ENCODE measurements at places on chromosomes 6 and 20. TPM values are rescaled to one million over a fixed set of nuclear protein-coding genes. Genes with fewer than 3 reads are reported as not detected.

The TLDC2 gene
- 23.2 TPM for total RNA-seq

The TREM2 gene
- total RNA-seq = not detected

The EPHA7 gene
- total RNA-seq = 31.0 TPM

The PACRG gene
- 1.4 TPM for total RNA-seq

The SLC12A5 gene
- not detected for total RNA-seq

The UFL1 gene
- total RNA-seq = 5.2 TPM

The GPSM3 gene
- 7.5 TPM for total RNA-seq

The SNAI1 gene
- 0.32 TPM for total RNA-seq

The RTEL1 gene
- 18.8 TPM for total RNA-seq

The MAP3K5 gene
- 25.9 TPM for total RNA-seq

The MEP1A gene
- total RNA-seq = 31.2 TPM

The RNGTT gene
- 17.3 TPM for total RNA-seq

The FAM209B gene
- total RNA-seq = not detected

The RIPPLY2 gene
- not detected for total RNA-seq

The FHL5 gene
- 2.9 TPM for total RNA-seq

The LINC00237 gene
- not detected for total RNA-seq

The STMND1 gene
- total RNA-seq = not detected

The TGM3 gene
- 0.14 TPM for total RNA-seq

The CCM2L gene
- total RNA-seq = 4.9 TPM

The UNC5CL gene
- total RNA-seq = not detected

The TAGAP gene
- total RNA-seq = 10.3 TPM

The LAMP5 gene
- not detected for total RNA-seq

The HLA-G gene
- not detected for total RNA-seq

The SUMO4 gene
- total RNA-seq = 28.1 TPM

The FGD2 gene
- 13.1 TPM for total RNA-seq
